ENCODE measurements at places on chromosomes 6 and 20. TPM values are rescaled to one million over a fixed set of nuclear protein-coding genes. Genes with fewer than 3 reads are reported as not detected.

- H3K27ac ChIP-seq: peak overlapping the region; percentile 72
- peak overlapping the region; percentile 43 for H3K4me3 ChIP-seq
- DNase-seq: peak; percentile 80
- peaks cover 18% of the 10 kb centered on the region for H3K4me1 ChIP-seq
- no peaks in the 10 kb centered on the region for H3K27me3 ChIP-seq
Measured at GRCh38 chr6:131023834-131024504, 39.1 kb downstream of the EPB41L2 start.

DNA sequence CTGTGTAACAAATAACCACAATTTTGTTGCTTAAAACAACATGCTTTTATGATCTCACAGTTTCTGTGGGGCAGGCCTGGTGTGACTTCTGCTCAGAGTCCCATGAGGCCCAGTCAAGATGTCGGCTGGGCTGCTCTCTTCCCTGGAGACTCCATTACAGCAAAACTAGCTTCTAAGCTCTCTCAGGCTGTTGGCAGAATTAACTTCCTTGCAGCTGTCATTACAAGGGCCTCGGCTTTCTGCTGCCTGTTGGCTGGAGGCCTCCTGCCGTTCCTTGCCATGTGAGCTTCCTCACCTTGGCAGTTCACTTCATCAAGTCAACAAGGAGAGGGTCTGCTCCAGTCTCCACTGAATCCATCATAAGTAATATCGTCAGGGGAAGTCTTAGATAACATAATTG is 659.2 kb downstream of the PRKN start:
- H3K36me3 ChIP-seq: no peaks in the 10 kb centered on the region
- H3K27ac ChIP-seq: no peak overlapping the region
- no peak for DNase-seq

- H3K27ac ChIP-seq: peak overlapping the region; percentile 80
- H3K27me3 ChIP-seq: no peaks in the 10 kb centered on the region
- H3K4me3 ChIP-seq: no peak overlapping the region
- peaks cover 79% of the 10 kb centered on the region for H3K4me1 ChIP-seq
- peak; percentile 47 for DNase-seq
Measured at GRCh38 chr6:11428895-11429294, 108.7 kb upstream of the TMEM170B start.

DNA sequence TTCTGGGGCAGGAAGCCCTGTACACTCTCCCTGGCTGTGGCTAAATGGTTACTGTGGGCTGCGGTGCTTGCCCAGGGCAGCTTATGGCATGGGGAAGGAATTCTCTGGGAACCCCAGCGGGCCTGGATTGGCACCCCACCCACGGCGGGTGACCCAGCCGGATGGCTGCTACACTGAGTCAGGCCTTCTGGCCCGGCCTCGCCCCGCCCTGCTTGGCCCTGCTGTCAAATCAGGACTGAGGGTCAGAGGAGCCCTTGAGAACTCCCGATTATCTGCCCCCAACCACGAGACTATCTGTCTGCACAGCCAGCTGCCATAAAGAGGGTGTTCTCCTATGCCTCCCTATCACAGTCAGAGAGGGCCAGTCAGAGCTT is 7.3 kb upstream of the ITPR3 start:
- H3K4me3 ChIP-seq: no peak overlapping the region
- no peak overlapping the region for H3K27ac ChIP-seq
- H3K36me3 ChIP-seq: no peaks in the 10 kb centered on the region
- no peaks in the 10 kb centered on the region for H3K27me3 ChIP-seq
- peaks cover 19% of the 10 kb centered on the region for H3K4me1 ChIP-seq

GRCh38 chr20:50192364-50193198 is 2.0 kb downstream of the CEBPB start:
- H3K4me3 ChIP-seq: peak overlapping the region; percentile 96
- no peaks in the 10 kb centered on the region for H3K27me3 ChIP-seq
- H3K4me1 ChIP-seq: peaks cover 22% of the 10 kb centered on the region
- DNase-seq: peak; percentile 95
- H3K27ac ChIP-seq: peak overlapping the region; percentile 75
- peaks cover 12% of the 10 kb centered on the region for H3K36me3 ChIP-seq

DNA sequence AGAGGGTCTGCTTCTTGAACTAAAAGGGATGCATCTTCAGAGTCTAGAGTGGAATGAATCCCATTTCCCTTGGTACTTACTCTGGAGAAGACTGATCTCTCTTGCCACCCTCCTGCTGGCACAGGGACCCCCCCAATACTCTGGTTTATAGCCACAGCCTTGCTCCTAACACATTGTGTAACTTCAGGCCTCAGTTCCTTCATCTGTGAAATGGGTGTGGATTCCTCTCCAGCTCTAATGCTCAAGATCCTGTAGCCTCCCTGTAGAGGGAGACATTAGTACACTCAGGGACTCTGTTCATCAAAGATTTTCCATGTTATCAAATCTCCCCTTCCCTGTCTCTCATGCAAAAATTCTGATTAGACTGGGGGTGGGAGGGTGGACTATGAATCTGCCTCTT is 315.7 kb upstream of the MOCS1 start:
- H3K27ac ChIP-seq: no peak overlapping the region
- H3K36me3 ChIP-seq: no peaks in the 10 kb centered on the region
- H3K27me3 ChIP-seq: no peaks in the 10 kb centered on the region

The EMILIN3 gene
- total RNA-seq: not detected

- H3K4me3 ChIP-seq: no peak overlapping the region
- no peak overlapping the region for H3K27ac ChIP-seq
- peak; percentile 50 for DNase-seq
Measured at GRCh38 chr6:90000864-90001731, 106.8 kb downstream of the GJA10 start.

- DNase-seq: peak; percentile 66
- no peaks in the 10 kb centered on the region for H3K36me3 ChIP-seq
- peaks cover 12% of the 10 kb centered on the region for H3K27me3 ChIP-seq
- no peaks in the 10 kb centered on the region for H3K4me1 ChIP-seq
- no peak overlapping the region for H3K27ac ChIP-seq
- no peak overlapping the region for H3K4me3 ChIP-seq
Measured at GRCh38 chr6:87139236-87139635, 16.1 kb upstream of the ZNF292 start.

DNA sequence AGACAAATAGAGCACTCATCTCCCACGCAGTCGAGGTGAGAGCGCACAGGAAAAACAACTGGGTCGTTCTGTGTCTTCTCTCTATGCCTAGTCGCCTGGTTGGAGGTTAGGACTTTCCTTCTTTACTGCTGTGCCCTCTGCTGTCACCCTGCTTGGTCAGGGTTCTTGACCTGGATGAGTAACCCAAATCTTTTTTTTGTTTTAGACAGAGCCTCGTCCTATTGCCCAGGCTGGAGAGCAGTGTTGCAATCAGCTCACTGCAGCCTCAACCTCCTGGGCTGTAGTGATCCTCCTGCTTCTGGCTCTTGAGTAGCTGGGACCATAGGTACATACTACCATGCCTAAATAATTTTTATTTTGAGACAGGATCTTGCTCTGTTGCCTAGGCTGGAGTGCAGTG is 24.5 kb downstream of the PRPF6 start:
- no peak overlapping the region for H3K4me3 ChIP-seq
- no peaks in the 10 kb centered on the region for H3K4me1 ChIP-seq
- no peaks in the 10 kb centered on the region for H3K27me3 ChIP-seq
- H3K27ac ChIP-seq: no peak overlapping the region
- DNase-seq: no peak

GRCh38 chr6:29831776-29832175 is 4.2 kb downstream of the HLA-G start:
- no peak overlapping the region for H3K27ac ChIP-seq
- H3K4me3 ChIP-seq: no peak overlapping the region
- no peaks in the 10 kb centered on the region for H3K36me3 ChIP-seq
- H3K27me3 ChIP-seq: no peaks in the 10 kb centered on the region
- no peaks in the 10 kb centered on the region for H3K4me1 ChIP-seq

The SLC22A23 gene
- 5.7 TPM for total RNA-seq

DNA sequence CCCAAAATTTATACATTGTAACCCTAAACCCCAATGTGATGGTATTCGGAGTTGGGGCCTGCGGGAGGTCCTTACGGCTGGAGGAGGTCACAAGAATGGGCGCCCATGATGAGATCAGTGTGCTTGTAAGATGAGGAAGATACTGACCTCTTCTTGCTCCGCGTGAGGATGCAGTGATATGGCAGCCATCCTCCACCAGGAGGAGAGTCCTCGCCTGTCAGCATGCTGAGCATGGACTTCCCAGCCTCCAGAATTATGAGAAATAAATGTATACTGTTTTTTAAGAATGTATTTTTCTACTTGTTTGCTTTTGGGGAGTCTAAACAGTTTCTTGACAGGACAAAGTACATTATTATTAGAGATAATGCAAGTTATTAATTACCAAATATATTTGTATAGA is 8.7 kb upstream of the SYNDIG1 start:
- H3K27me3 ChIP-seq: peaks cover 95% of the 10 kb centered on the region
- no peak overlapping the region for H3K27ac ChIP-seq
- no peaks in the 10 kb centered on the region for H3K36me3 ChIP-seq
- no peaks in the 10 kb centered on the region for H3K4me1 ChIP-seq

DNA sequence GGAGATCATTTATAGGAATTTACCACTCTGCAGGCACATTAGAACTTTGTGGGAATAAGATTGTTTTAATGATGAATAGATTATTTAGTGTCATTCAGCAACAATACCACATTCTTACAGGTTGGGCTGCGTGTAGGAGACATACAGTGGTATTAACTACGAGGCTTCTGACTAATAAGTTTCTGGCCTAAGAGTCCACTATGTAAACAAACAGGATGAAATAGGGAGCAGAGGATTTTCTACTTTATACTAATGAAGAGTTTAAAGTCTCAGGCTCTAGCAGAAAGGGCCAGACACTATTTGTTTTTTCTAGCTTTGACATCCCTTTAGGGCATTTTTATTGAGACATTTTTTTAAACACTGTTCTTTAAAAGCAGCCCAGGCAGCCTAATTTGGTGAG is 75.6 kb downstream of the SLC24A3 start:
- no peak overlapping the region for H3K4me3 ChIP-seq
- no peaks in the 10 kb centered on the region for H3K36me3 ChIP-seq
- DNase-seq: no peak
- H3K27me3 ChIP-seq: peaks cover 43% of the 10 kb centered on the region
- no peak overlapping the region for H3K27ac ChIP-seq
- H3K4me1 ChIP-seq: no peaks in the 10 kb centered on the region

The LBP gene
- total RNA-seq: not detected

DNA sequence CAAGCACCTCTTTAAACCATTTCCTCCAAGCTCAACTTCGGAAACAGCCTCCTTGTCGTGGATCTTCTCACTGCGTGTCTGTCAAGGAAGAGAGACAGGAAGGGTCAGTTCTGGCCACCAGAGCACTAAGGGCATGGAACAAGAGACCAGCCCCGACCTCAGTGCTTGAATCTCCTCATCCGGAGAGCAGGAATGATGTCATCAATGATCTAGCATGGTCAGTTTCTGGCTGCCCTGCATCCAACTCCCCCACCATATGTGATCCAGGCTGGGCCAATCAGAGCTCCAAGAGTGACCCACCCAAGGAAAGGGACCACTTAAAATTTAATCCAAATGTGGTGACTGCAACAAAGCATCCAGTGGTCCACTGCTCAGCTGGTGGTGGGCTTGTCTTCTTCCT is 23.3 kb upstream of the DSN1 start:
- H3K36me3 ChIP-seq: peaks cover 50% of the 10 kb centered on the region
- H3K4me1 ChIP-seq: no peaks in the 10 kb centered on the region
- no peak overlapping the region for H3K4me3 ChIP-seq
- no peaks in the 10 kb centered on the region for H3K27me3 ChIP-seq

The CDKN1A gene
- 79.5 TPM for total RNA-seq

DNA sequence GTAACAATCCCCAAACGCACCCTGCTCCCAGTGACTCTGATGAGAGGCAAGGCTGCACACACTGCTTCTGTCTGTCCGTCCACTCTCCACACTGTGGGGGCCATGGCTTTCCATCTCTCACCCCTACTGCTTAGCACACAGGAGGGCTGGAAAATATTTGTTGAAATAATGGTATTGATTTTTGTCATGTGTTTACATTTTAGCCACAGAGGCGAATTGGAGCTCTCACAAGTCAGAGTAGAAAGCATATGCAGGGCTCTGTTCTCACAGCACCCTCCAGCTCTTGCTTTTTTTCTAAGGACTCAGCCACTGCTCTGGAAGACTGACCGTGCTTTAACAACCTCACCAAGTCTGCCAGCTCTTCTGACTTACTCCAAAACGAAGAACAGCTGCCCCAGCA is 273.8 kb downstream of the GMDS start:
- no peak for DNase-seq
- H3K36me3 ChIP-seq: no peaks in the 10 kb centered on the region
- no peaks in the 10 kb centered on the region for H3K27me3 ChIP-seq
- no peak overlapping the region for H3K4me3 ChIP-seq
- H3K27ac ChIP-seq: no peak overlapping the region
- no peaks in the 10 kb centered on the region for H3K4me1 ChIP-seq

- no peaks in the 10 kb centered on the region for H3K36me3 ChIP-seq
- H3K4me1 ChIP-seq: peaks cover 15% of the 10 kb centered on the region
- H3K27ac ChIP-seq: no peak overlapping the region
- no peaks in the 10 kb centered on the region for H3K27me3 ChIP-seq
Measured at GRCh38 chr6:129253727-129254126, 370.8 kb downstream of the LAMA2 start.

GRCh38 chr6:152184917-152185574 is 377.6 kb downstream of the ESR1 start:
- no peaks in the 10 kb centered on the region for H3K27me3 ChIP-seq
- DNase-seq: no peak
- no peak overlapping the region for H3K4me3 ChIP-seq
- no peak overlapping the region for H3K27ac ChIP-seq
- H3K36me3 ChIP-seq: no peaks in the 10 kb centered on the region

The TTLL9 gene
- not detected for total RNA-seq

The NOX3 gene
- total RNA-seq: not detected

DNA sequence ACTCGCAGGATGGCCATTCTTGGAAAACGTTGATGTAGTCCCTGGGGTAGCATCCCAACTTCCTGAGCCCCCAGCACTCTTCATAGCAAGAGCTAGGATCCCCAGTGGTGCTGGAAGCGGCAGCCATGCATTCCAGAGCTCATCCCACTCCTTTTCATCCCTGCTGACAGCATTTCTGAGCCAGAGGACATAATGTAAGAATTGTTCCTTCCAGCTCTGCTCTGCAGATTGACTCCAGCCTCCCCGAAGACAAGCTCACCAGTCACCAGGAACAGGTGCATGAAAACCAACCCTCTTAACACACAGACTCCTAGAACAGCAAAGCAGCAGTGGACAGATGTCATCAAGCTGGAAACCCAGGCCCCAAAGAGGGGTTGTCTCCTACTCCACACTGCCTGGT is 3.8 kb downstream of the SLC13A3 start:
- peaks cover 41% of the 10 kb centered on the region for H3K27me3 ChIP-seq
- no peak for DNase-seq
- H3K4me3 ChIP-seq: no peak overlapping the region
- no peaks in the 10 kb centered on the region for H3K4me1 ChIP-seq
- H3K36me3 ChIP-seq: no peaks in the 10 kb centered on the region
- no peak overlapping the region for H3K27ac ChIP-seq

The SLC17A2 gene
- not detected for total RNA-seq
